Activated naive CD4-positive, alpha-beta T cell treated with Interleukin-2 at 50 U/mL for 16 hours (primary cell): ENCODE measurements at places on chromosomes 1 and 21.
A peak's percentile ranks its signal among the peaks of the same experiment; 100 is the strongest.

- no peak for DNase-seq
These were observed 40.7 kb downstream of the LPGAT1 start for GRCh38 chr1:211789641-211790464.

DNA sequence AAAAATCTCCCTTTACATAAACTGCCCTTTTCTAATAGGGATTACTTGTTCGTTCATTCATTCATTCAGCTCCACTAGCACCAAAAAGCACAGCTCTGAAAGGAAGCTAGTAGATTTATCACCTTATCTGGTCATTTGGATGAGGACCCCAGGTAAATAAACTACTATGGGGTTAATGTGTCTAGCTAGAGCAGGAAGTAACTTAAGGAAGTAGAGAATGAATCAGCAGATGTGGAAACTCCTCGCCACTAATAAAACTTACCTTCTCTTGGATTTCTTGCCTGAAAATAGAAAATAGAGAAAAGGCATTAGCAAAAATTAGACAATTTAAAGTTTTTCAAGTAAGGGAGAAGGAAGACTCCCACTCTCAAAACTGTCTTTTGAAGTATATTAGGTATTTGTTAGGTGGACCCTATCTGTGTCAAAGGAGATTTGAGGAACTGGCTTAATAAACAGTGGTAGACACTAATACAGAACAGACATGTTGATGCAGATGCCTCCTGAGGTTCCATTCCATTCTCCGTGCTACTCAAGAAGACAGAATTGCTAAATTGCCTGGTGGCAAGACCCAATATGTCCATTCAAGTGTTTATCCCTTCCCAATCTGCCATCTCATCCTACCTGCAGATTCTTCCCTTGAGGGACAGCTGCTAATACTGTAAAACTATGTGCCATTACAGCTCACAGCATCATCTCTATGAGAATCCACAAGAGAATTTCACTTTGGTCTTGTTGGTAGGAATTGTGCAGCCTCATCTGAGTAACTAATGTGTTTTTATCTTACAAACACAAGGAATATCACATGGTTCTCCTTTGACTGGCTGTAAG is 14.9 kb downstream of the SELL start:
- no peak for DNase-seq

- DNase-seq: no peak
These were observed 118.2 kb downstream of the RIPK4 start for GRCh38 chr21:41648591-41649031.

DNA sequence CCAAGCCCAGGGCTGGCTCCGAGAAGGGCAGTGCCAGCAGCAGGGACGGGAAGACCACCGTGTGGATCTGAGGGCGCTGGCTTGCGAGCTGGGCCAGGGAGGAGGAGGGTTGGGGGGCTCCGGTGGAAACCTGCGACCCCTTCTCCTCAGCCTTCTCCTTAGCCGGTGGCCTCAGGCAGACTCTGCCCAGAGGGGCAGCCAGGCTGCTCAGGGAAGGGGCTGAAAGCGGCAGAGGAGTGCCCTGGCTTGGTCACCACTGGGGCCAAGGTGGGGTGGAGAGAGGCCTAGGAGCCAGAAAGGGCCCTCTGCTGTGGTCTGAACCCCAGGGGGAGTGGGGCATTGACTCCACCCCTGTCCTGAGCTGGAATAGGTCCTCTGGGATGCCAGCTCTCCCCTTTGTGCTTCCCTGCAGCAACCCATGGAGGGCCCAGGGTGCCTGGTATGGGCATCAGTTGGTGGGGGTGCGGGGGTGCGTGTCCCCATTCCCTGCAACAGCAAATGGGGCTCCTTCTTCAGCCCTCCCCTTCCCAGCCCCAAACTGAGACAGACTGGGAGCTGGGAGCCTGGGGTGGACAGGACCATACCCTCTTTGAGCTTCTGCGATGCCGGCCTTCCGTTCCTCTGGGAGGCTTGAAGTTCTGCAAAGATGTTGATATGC is 6.5 kb upstream of the IBA57 start:
- DNase-seq: no peak

DNA sequence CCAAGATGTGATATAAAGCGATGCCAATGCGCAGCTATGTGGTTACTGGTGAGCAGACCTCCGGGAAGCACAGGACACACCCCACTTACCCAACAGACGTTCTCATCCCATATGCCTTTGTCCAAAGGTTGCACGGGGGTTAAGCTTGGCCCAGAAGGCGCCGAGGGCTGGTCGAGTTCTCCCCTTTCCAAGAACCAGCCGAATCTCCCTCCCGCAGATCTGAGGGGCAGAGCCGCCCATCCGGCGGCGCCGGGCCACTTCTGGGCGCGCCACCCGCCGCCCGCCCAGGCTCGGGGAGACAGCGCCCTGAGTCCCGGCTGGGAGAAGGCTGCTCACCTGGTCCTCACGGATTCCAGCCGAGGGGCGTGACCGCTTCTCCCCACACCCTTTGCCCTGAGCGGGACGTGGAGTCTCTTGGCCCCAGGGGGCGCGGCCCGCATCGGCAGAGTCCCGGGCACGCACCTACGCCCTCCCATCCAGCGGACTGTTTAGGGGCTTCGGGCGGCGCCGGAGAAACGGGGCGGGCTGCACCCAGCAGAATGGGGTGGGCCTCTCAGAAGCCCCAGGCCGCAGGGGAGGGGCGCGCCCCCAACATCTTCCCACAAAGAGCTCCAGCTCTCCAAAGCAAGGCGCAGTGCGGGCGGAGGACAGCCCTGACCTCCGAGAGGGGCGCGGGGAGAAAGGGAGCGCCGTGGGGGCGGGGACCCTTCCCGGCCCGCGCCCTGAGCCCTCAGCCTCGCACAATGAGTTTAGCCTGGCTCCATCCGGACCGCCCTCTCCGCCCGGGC is 615 bp downstream of the GPR161 start:
- peak; percentile 7 for DNase-seq

DNA sequence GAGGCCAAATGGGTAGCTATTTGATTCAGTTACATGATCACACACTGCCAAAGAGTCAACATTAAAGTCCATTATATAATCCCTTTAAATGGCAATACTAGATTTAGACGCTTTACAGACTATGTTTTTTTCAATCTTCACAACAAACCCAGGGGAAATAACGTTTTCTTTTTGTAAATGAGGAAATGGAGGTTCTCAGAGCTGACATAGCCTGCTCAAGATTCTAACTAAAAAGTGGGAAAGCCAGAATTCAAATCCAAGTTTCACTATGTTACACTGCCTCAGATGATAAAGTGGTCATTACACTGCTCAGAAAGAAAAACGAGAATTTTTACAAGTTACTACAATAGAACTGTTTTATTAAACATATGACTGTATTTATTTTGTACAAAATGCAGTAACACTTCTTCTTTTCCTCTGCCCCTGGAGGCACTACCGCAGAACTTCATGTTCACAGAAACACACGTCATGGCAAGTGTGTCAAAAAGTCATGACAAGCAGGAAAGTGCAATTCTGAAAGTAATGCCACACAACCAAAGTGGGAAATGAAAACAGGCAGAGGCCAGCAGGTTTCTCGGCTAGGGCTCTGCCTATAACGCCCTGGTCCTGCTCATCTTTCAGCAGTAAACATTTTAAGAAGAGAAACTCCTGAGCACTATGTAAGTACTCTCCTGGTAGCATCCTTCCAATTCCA is 19.0 kb downstream of the THEMIS2 start:
- DNase-seq: peak; percentile 51

GRCh38 chr1:86436041-86436440 is 12.1 kb downstream of the CLCA2 start:
- no peak for DNase-seq

- no peak for DNase-seq
These were observed 22.8 kb upstream of the LRRC38 start for GRCh38 chr1:13536571-13536970.

- no peak for DNase-seq
These were observed 297.6 kb upstream of the RUNX1 start for GRCh38 chr21:35346697-35347096.

GRCh38 chr1:50967416-50968157 is 2.5 kb upstream of the CDKN2C start:
- DNase-seq: no peak

- DNase-seq: peak; percentile 23
These were observed 25.5 kb upstream of the IFNAR1 start for GRCh38 chr21:33299181-33299752.

GRCh38 chr1:76426606-76427005 is 352.1 kb downstream of the ST6GALNAC3 start:
- no peak for DNase-seq

DNA sequence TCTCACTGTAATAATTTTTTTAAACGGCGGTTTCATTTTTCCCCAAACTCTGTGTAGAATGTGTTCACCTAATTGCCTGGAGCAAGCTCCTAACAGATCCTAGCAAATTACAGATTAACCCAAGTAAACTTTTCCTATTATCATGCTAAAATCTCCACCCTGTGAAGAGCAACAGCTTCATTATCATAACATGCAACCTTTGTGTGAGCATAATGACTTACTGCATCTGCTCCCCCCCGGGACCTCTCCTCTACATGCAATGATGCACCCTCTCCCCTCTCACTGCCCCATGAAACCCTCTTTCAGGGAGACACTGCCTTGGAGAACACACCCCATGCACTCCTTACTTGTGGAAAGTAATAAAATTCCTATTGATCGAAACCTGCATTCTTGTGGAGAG is 717.0 kb upstream of the TMPRSS15 start:
- no peak for DNase-seq
